Kidney (tissue), 22 donors: ENCODE measurements at places on chromosomes 7 and 10. TPM values are rescaled to one million over a fixed set of nuclear protein-coding genes. Genes with fewer than 3 reads are reported as not detected.

DNA sequence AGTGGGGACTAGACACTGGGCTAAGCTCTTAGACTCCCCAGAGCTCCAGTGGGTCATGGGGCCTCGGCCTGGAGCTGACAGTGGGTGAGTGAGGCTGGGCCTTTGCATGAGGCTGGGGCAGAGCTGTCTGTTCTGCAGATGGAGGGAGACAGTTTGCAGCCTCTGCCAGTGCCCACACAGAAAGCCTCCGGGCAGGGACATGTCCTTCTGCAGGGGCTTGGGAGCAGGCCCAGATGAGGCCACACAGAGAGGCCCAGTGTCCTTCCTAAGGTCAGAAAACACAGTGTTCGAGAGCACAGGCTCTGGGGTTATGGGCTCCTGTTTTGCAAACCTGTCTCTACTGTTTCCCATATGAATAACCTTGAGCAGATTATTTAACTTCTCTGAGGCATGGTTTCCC is 25.1 kb upstream of the HK1 start:
- DNase-seq = no peak

- DNase-seq = no peak
These were observed 19.2 kb downstream of the SLC18A2 start for GRCh38 chr10:117260084-117260483.

GRCh38 chr7:130492523-130493274 is 814 bp downstream of the MEST start:
- no peak for DNase-seq

Gene CBX3
- 120 TPM for total RNA-seq

- DNase-seq = no peak
These were observed 1.5 kb downstream of the ZC3HAV1L start for GRCh38 chr7:139034336-139034735.

DNA sequence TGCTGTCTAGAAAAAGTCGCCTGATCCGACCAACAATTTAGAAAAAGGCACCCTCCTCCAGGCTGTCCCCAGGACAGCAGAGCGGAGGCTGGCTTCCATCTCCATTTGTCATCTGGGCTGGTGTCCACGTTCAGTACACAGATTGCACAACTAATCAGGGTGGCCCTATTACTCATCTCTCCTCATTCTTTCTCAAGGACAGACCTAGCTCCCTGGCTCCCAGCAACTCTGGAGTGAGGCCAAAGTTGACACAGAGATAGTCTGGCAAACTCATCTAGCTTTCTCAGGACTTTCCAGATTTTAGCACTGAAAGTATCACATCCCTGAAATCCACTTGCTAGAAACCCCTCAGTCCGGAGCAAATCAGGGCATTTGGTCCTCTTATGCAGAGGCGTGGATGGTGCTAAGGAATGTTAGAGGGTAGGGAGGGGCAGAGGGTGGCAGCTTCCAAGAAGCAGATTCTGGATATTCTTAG is 75.1 kb downstream of the DNAH11 start:
- DNase-seq = no peak

Gene PALD1
- 14.4 TPM for total RNA-seq

- DNase-seq = no peak
These were observed 116.0 kb downstream of the SLIT1 start for GRCh38 chr10:97069576-97070362.

DNA sequence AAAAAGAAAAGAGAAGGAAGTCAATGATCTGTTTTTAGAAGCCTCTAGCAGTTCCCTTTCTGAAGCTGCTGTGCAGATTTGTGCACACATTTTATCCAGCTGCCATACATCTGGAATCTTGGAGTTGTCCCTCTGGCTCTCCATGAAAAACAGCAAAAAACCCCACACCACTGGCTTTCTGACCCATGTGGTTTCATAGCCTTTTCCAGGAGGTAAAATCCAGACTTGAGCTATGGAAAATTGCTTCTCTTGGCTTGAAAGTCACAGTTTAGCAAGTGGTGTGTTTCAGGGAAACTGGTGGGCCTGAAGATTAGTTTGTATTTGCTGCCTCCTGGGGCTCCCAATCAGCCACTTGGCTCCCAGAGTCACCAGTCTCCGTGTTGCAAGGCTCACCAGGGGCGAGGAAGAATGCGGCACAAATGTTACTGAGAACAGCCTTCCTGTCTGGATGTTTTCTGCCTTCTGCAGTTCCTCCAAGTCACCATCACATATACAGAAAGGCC is 50.1 kb upstream of the ADRB1 start:
- DNase-seq = no peak

GRCh38 chr7:121494516-121494915 is 98.4 kb upstream of the FAM3C start:
- no peak for DNase-seq

DNA sequence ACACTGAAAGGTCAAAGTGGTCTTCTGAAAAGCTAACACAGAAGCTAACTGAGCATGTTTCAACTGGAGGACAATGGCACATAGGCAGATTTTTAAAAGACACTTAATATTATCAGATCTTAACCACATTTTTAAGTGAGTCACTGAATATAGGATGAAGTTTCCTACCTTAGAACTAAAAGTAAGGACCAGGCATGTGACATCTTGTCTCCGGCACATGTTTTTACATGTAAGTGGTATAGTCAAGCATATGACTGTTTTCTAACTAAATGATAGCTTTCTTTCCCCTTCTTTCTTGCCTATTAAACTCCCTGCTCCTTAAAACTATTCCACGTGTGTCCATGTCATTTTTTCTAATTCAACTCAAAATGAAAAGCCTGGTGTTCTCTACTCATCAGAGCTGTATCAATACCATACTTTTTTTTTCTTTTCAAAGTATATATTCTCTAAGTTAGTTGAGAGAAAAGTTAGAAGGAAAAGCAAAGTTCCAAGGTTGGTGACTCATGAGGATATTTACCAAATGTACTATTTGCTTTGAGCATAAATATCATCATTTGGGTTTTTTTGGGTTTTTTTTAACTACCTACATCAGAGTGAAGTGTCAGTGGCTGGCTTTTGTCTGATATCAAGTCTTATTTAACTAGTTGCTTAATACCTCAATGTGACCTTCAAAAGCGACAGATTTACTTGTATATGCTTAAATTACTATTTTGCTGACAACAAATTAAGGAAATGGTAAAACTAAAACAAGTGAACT is 127.5 kb downstream of the CRPPA start:
- no peak for DNase-seq

- DNase-seq = no peak
These were observed 312.1 kb upstream of the MEOX2 start for GRCh38 chr7:15998617-15999016.

DNA sequence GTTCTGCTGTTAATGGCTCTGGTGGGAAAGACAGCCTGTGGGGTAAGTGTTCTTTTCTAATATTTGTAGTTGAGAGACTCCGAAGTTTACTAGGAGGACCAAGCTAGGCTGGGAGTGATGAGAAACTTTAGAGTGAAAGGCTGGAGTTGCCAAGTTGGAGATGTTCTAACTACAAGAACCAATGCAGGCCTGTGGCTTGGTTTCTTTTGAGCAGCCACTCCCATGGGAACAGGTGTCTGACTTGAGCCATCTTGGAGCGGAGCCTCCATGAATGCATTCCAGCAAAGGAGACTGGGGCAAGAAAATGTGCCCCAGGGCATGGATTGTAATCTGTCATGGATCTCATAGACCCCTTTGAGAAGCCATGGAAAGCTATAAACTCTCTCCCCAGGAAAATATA is 296 bp downstream of the HABP2 start:
- no peak for DNase-seq
